ENCODE measurements at places on chromosomes 3 and 15.
A peak's percentile ranks its signal among the peaks of the same experiment; 100 is the strongest.

DNA sequence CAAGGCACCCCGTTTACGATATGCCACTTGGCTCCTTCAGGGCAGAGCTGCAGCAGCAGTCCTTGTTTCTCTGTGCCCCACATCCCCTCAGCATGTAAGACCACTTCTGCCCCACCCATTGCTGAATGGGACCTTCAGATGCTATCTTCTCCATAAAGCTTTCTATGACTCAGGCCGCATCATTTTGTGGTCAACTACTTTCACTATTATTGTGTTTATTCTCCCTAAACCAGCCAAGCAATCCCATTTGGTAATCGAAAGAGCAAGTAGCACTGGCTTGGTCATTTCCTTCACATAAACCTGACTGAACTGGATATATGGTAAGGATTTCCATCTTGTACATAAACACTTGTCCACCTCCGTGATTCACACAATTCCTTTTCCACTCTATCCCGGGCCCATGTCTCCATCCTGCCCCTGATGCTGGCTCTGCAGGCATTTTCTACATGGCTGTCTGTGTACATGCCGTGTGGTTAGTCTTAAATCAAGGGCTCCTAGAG, 25.7 kb downstream of the LIPC start:
- no peak for DNase-seq

- DNase-seq = no peak
Measured at GRCh38 chr3:40718209-40718608, 193.4 kb downstream of the ZNF621 start.

GRCh38 chr3:27596334-27596841, 112.2 kb upstream of the SLC4A7 start:
- no peak for DNase-seq

- no peak for DNase-seq
Measured at GRCh38 chr3:146308682-146309081, 57.8 kb upstream of the PLSCR4 start.

DNA sequence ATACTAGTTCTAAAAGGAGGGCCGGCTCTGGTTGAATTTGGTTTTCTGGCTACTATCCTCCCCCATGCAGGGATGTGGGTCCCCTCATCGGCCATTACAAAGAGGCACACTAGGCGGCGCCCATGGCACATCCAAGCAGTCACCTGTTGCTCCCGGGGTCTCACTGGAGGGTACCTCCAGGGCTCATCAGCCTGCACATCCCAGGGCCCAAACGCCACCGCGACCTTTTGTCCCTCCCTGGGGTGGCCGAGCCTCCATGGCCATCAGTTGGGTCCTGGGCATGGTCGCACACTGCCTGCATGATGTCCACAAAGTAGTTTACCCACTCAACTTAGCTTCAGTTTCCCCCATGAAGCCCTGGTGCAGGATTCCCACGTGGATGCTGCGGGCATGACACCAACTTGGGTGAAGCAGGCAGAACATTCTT, 28.3 kb downstream of the IDH3A start:
- DNase-seq = no peak

GRCh38 chr3:49899815-49900214, 3.9 kb downstream of the MST1R start:
- no peak for DNase-seq

GRCh38 chr3:49017971-49018706, at the start of gene DALRD3:
TSS of gene DALRD3 (minus strand) at chr3:49018580. CDS start at chr3:49018564, 16 bp downstream.
- peak; percentile 35 for DNase-seq

GRCh38 chr3:132256989-132257388, 60.2 kb upstream of the ACP3 start:
- DNase-seq = no peak

GRCh38 chr3:84074767-84075166, 884.0 kb upstream of the CADM2 start:
- no peak for DNase-seq

- no peak for DNase-seq
Measured at GRCh38 chr15:77282333-77282732, 137.6 kb downstream of the PEAK1 start.

DNA sequence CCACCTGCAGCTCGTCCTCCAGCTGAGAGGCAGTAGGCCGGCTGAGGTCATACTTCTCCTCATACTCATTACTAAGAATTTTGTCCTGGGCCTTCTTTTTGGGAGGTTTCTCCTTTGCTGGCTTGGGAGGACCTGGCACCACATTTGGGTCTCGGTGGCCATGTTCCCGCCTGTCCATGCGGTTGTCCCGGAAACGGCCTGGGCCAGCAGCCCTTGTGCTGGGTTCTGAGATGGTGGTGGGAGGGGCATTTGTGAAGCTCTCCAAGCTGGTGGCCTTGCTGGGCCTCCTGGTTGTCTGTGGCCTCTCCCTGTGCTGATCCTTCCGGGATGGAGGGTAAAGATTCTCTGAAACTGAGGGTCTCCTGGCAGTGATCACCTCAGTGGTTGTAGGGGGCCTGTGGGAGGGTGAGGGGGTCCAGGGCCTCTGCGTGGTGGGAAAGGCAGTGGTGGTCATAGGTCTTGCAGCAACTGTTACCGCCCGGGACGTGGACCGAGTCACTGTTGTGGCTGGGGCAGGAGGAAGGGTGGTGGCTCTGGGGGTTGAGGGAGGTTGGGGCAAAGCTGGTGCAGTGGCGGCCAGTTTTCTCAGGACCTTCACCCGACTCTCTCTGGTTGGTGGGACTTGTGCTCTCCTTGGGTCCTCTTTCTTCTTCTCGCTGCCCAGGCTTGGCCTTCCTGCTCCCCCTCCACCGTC, 2.5 kb downstream of the CCDC80 start:
- DNase-seq = no peak

- DNase-seq = no peak
Measured at GRCh38 chr15:39194106-39194830, 386.6 kb upstream of the THBS1 start.

GRCh38 chr15:44194323-44195150, 534 bp downstream of the FRMD5 start:
- peak; percentile 14 for DNase-seq

GRCh38 chr15:45276831-45277230, 24.8 kb downstream of the SLC28A2 start:
- no peak for DNase-seq
